Lower leg skin (tissue), 4 donors: ENCODE measurements at places on chromosomes 7 and 10.

GRCh38 chr10:86401588-86402282 lies 35.1 kb upstream of the GRID1 start:
- DNase-seq: peak; percentile 85

DNA sequence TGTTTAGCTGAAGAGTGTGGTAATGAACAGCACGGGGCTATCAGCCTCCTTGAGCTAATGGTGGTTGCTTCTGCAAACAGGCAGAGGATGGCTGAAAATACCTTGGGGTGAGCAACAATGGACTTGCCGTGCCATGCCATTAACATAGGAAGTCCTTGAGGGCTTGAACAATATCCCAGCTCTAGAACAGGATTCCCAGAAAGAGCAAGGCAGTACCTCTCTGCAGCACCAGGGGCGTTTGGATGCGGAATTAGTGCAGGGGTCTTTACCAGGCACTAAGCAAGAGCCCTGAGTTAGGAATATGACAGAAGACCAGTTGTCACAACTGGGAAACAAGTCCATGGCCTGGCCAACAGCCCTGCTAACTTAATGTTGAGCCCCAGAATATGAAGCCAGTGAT lies 143.2 kb upstream of the COBL start:
- no peak for DNase-seq

DNA sequence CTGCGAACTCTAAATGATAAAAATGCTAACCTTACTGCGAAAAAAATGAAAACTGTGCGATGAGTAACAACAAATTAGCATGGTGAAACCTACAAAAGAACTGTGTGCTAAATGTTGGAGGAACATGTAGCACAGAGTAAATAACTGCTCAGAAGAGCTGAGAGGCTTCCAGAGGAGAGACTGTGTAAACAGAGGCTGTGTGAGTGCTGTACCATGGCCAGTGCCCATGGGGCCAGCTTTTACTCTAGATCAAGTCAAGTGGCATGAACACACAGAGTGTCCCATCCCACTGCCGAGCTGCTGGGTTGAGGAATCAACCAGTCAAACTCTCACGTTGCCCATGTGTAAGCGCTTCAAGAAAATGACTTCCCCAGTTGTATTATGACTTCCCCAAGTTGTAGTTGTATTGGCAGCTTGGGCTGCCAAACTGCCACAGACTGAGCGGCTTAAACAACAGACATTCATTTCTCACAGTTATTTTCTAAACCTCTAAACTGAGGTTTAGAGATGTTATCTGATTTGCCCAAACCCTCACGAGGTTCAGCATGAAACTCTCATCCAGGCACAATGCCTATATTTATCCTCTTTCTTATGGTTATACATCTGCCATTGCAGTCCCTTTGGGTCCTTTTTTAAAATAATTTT lies 270.7 kb downstream of the ABCA13 start:
- DNase-seq: no peak

GRCh38 chr7:139992353-139993044 lies 70.3 kb downstream of the PARP12 start:
- DNase-seq: no peak

DNA sequence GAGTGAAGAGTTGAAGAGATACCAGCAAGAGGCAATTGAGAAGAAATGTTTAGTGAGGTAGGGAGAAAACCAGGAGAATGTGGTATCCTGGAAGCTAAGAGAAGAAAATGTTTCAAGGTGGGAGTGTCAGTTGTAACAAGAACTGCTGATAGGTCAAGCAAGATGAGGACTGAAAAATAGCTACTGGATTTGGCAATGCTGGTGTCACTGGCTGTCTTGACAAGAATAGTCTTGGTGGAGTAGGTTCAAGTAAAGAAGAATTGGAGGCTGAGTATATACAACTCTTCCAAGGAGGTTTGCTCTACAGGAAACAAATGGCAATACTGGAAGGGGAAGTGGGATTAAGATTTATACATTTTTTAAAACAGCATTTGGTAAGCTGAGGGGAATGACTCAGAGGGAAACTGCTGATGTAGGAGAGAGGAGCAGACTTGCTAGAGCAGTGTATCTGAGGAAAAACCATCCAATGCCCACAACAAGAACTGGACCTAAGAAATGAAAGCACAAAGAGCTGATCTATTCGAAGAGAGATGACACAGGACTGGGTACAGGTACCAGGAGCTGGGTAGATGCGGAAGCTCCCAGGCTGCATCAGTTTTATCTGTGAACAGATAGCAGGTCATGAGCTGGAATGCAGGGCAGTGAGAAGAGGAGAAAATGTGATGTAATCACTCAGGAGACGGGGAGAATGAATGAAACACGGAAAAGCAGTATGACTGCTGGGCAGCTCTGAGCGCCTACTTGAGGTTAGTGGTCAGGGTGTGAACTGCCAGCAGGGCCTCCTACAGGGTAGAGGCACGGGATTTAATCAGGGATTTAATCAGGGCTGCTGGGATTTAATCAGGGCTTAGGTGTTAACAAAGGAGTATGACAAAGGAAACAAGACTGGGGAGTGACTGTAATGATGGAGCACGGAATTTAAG lies 34.5 kb downstream of the FAM25A start:
- DNase-seq: no peak

DNA sequence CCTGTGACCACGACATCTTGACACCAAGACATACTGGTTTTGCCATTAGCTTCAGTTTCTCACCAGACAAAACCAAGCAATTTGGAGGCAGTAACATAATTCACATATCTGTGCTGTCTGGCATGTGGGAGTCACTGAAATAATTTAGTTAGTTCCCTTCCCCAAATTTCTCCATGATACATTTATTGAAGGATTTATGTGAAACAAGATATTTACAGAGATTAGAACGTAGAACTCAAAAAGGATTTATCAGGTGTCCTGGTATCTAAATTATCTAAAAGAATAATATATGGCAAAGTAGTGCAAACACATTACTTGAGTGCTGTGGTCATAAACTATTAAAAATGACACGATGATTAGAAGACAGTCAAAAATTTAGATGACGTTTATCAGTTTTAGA lies 98.7 kb downstream of the ETV1 start:
- DNase-seq: no peak

DNA sequence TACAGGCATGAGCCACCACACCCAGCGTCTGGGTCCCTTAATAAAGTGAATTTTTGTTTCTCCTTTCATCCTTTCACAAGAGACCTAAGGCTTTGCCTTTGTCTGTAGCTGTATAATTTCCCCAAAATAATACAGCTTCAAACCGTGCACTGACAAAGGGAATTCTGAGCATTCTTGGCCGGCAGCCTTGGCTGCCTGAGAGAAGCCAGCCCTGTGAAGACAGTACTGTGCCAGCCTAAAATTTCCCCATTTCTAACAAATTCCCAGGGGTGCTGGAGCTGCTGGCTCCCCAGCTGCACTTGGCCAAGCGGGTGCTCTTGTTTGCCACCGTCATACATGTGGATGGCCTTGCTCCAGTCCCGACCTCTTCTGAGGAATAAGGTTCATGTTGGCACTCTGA lies 106.2 kb downstream of the ZMYND11 start:
- DNase-seq: no peak

DNA sequence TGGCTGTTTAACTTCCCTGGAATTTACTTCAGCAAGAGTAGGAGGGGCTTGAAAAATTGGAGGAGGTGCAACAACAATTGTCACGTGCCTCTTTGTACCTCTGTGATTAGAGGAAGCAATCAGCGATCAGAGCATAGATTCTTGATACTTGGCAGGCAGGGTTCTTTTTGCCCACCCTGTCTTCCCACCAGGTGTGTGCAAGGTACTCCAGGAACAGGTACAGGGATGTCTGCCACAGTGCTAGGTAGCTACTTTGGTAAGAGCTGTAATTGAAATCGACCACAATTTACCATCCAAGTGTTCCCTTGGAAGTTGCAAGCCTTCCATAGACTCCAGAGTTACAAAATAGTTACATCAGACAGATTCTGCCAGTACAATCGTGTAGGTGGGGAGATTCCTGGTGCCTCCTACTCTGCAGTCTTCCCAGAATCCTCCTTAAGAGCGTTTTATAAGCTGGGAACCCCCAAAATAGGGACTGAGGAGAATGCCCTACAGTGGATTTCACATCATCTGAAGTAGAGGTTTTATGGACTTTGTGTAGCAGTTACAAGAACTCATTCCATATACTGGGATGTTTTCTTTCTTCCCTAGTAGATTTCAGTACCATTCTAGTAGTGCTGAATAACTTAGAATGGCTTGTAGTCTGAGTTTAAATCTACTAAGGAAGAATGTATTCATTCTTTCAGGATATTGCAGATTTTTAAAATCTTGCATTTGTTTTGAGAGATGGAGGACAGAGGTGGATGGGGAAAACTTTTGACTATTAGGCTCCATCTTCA lies 101.9 kb downstream of the EXOC4 start:
- no peak for DNase-seq

DNA sequence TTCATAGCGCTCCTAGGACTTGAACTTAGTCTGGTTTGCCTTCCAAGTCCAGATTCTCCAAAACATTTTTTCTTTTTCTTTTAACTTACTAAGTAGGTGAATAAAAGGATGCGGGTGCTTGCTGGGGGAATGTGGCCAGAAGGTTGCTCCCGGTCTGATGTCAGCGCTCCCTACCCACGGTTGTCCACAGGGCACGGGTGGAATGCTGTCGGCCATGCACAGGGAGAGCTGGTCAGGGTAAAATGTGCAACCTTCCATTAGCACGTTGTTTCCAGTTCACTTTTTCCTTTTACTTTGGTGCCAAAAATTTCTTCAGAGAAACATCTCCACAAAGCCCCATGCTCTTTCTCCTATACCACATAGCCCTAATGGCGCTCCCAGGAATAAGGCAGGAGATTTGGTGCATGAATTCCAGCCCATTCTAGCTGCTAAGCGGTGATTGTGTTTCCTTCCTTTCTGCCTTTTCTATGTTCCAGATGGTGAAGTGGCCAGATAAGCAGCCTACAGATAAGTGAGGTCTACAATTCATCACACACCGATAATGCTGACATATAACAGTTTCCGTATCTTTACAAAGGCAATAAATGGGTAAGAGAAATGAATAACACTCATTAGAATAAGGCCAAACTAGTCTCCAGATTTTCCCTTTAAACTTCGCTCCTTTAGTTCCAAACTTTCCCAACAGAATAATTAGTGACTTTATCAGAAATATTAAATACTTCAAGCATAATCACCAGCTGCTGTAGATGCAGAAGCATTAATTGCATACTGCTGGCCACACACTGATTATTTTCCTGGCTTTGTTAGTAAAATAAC lies 138.3 kb upstream of the FGFR2 start:
- no peak for DNase-seq

DNA sequence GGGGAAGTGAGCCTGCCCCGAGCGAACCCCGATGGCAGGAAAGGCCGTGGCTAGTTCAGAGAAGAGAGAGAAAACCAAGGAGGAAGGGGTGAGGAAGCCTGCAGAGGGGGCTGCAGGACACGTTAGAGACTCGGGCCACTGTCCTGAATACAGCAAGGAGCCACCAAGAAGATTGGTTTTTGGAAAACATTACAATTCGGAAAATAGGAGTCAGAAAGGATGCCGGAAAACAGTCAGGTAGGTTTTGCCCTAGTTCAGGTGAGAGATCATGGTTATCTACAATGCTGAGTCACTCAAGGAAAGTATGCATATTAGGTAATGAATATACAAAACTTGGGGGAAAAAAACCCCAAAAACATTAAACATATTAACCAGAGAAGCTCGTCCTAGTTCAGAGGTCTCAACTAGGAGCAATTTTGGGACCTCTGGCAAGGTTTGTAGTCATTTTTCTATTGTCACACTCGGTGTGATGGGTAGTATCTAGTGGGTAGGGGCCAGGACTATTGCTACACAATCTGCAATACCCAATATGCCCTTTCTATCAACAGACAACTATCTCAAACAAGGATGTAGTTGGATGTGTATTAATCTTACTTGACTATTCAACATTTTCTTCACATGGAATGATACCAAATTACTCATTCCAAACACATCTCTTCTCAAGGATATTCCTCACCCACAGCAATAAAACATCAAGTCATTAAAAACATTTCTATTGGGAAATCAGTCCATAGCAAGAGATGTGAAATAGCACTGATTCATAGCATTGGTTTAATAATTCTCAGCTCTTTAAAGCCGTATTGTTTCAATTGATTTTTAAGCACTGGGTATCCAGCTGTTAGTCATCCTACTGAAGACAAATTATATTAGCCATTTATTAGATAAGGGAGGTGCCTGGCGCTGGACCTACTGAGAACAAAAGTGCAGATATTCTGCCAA lies 74.4 kb upstream of the RSU1 start:
- DNase-seq: peak; percentile 55
